ENCODE measurements at places on chromosomes 12 and 14.
A peak's percentile ranks its signal among the peaks of the same experiment; 100 is the strongest.

- peak; percentile 75 for DNase-seq
Observed at GRCh38 chr14:106790189-106791036, 1264.0 kb downstream of the TMEM121 start.

DNA sequence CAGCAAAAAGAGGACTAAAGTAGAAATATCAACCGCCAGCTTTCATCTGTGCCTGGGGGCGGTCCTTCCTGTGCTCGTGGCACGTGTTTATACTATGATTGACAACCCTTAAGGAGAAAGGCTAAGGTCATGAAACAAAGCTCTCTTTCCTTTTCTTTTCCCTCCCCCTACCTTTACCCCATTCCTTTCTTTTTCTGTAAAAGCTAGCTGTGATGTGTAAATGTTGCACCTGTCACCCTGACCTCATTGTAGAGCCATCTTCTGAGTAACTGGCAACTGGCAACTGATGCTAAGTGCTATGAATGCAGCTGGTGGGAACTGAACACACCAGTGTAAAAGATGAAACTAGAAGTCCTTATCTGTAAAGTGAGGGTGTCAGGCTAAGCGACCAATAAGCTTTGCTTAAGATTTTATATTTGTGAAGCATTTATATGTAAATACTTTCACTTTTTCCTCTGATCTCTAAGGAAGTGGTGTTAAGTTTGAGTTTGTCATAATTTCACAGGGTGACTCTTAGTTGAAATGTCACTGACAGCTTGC lies 102.8 kb upstream of the BCAT1 start:
- DNase-seq, result peak; percentile 55

- DNase-seq, result no peak
Observed at GRCh38 chr14:93941293-93941910, 14.3 kb downstream of the FAM181A start.

DNA sequence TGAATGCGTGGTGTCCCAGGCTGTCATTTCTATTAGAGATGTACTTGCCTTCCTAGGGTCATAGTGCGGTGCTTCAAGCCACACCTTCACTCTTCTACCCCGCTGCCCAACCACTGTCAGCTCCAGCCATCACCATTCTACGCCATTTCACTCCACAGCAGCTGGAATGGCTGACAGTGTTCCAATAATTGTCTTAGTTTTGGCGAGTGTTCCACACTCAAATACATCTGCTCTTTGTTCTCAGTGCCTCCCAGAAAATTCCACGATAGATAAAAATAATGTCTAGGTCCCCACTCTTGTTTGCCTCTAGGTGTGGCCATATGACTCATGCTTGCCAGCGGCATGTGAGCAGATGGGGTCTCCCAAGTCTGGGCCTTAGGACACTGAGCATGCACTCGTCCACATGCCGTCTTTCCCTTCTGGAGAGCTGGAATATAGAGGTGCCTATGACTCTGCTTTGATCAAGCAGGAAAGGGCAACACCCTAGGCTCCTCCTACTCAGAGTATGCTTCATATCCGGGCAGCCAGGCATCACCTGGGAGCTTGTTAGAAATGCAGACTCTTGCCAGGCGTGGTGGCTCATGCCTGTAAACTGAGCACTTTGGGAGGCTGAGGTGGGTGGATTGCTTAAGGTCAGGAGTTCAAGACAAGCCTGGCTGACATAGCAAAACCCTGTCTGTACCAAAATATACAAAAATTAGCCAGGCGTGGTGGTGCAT lies 163.0 kb downstream of the BRMS1L start:
- DNase-seq, result no peak

DNA sequence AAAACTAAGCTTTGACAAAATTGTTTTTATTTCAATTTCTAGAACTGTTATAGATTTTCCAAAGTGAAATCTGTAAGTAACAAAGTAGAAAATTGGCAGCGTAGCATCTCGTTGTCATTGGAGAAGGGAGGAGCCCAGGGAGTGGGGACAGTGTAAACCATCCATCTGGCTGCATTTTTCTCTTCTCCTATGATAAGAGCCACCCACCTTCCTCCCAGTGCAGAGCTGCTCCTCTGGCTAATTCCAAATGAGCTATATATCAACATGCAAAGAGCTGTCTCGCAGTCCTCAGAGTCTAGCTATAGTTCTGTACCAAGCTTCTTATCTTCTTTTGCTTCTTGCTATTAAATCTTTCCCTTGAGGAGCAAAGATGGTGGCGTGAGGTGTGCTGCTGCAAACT lies 56.6 kb downstream of the SCN8A start:
- DNase-seq, result no peak

DNA sequence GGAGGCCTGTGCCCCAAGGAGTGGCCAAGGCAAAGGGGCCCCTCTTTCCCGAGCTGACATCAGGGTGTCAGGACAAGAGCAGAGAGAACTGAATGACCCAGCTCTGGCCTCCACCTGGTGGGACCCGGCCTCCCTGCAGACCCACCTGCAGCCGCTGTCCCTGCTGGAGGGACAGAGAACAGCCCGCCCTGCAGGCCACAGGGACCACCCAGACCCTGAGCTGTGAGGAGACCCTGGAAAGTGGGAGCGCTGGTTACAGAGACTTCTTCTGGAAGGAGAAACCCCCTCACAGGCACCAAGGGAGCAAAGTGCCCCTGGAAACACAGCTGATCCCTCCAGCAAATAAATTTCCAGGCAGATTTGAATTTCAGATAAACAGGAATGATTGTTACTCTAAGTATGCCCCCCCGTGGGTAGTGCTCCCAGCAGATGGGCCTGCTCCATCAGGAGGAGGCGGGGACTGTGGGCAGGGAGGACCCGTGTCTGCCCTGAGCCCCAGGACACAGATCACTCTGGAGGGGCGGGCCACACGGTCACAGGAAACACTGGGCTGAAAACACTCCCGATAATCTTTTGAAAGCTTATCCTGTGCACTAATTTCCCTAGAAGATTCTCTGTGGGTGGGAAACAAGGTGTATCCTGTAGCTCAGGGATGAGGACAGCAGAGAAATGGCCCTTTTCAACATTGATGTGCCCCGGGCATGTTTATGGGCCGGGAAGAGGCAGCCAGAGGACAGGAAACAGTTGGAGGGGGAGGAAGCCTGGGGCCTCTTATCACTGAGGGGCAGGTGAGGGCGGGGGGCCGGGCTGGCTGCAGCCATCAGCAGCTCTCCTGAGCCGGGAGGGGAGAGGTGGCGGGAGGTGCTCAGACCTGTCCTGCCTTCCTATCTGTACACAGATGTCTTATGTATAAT lies 276.0 kb downstream of the ADGRD1 start:
- no peak for DNase-seq

DNA sequence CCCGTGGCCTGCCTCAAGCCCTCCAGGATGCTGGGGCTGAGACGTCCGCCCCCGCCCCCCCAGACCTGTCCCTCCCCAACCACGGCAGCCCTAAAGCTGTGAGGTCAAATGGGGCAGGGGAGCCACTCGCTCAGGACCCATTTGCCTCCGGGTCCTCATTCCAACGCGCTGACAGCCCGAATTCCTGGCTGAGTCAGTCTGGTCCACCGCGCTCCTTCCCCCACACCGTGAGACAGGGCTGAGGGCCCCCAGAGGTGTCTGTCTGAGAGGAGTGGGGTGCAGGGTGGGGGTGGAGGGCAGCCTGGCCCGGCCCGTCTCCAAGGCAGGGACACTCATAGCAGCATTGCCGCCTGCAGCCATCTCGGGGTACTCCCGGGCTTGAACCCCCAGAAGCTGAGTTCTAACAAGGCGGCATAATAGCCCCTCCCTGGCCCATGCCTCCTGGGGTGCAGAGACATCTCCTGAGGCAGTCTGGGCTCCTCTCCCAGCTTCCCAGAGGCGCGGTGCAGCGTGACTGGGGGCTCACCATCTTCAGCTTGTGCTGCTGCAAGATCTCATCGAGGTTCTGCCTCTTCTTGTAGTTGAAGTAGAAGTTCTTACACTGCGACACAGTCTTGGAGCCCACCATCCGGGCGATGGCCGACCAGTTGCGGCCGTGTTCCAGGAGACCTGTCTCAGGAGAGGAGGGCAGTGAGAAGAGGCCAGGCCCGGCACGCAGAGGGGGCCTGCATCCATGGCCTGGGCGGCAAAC lies 90.5 kb downstream of the RFLNA start:
- DNase-seq, result no peak

DNA sequence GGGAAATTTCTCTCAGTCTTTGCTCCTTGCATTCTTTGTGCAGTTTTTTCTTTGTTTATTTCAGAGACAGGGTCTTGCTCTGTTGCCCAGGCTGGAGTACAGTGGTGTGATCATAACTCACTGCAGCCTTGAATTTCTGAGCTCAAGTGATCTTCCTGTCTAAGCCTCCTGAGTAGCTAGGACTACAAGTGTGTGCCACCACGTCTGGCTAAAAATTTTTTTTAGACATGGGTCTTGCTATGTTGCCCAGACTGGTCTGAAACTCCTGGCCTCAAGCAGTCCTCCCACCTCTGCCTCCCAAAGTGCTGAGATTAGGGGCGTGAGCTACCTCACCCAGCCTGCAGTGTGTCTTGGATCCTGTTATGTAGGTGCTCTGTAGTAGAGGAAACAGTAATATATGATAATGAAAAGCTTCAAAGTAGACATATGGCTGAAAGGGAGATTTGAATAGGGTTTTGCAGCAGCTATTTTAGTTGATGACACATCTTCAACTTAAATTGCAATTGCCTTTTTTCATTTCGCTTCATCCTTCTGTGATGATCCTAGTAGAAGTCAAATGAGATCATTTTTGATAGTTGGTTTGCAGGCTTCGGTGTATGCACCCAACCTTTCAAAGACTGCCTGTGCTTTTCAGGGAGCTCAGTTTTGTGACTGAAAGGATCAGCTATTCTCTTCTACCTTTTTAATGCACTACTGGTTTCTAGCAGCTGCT lies 75.4 kb downstream of the FUT8 start:
- DNase-seq, result no peak

DNA sequence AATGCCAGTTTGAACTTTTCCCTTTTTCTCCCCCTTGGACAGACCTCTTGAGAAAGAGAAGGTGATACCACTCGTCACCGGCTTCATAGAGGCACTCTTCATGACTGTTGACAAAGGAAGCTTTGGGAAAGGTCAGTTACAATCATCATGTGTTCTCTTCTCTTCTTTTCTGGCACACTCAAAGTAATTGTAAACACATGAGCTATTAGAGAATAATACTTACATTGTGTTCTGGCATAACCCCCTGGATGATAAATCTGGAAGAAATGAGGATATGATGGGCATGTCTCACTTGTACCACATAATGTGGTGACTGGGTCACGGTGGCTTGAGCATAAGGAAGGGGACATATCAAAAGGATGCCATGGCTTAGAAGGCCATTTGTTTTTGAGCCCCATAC lies 20.0 kb downstream of the UTP20 start:
- no peak for DNase-seq

DNA sequence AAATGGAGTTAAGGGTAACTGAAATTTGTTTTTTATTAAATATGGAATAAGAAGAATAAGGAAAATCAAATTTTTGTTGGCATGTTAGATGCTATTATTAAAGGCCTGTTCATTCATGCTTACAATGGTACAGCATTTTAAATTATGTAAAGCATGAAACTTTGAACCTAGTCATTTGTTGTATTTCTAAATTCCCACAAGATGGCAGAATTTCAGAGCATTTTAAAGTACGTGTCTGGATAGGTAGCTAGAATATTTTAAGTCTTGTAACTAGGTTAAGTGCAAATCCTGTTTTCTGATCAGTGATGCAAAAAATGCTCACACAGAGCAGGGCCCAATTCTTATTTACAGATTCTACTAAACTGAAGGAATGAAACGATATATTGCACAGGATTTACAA lies 585.6 kb upstream of the MIS18BP1 start:
- DNase-seq, result no peak

DNA sequence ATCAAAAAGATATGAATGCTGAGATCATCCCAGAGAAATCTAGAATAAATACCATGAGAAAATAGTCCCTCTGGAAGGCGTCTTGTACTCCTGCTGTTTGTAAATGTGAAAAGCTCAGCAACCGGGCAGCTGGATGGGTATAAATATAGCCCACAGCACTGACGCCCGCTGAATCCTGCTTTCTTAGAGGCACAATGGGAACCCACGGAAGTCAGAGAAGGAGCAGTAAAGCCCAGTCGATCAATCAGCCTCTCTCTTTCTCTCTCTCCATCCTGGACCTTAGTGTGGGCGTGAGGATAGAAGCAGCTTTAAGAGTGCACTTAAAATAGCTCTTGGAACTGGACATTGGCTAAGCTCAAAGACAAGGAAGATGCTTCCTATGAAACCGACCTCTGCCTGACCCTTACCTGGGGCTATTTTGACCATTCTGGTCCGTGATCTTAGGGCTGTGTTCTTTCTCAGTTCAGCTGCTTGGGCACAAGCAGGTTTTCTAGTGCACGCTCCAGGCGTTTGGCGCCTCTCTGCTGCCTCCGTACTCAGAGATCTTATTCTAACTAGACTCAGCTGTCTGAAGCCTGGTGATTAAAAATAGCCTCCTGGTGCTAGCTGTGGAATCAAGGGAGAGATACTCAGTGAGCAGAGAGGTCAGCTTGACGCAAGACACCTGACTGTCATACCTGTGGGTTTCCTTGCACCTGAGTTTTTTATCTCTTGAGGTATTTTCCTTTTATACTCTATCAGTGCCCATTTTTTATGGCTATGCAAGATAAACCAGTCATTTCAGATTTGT lies 144.6 kb downstream of the ETV6 start:
- no peak for DNase-seq

GRCh38 chr12:52628841-52629240 lies 10.5 kb upstream of the KRT73 start:
- no peak for DNase-seq

- no peak for DNase-seq
Observed at GRCh38 chr14:53325176-53325806, 172.2 kb upstream of the DDHD1 start.

DNA sequence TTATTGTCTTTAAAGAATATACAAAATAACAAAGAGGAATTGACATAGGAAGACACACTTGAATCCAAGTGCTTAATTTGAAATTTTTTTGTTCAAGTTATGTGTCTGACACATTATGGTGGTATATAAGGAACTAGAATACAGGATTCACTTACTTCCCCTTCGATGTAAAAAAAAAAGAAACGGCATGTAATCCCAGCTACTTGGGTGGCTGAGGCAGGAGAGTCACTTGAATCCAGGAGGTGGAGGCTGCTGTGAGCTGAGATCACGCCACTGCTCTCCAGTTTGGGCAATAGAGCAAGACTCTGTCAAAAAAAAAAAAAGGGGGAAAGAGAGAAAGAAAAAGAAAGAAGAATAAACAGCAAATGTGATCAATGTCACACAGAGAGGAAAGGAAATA lies 8.9 kb downstream of the CLEC12A start:
- no peak for DNase-seq

GRCh38 chr12:40801861-40802260 lies 109.6 kb downstream of the CNTN1 start:
- DNase-seq, result no peak

GRCh38 chr12:70557583-70558191 lies 79.5 kb downstream of the PTPRB start:
- no peak for DNase-seq
